Stimulated activated naive B cell treated with anti-CD40 and anti-IgM and Interleukin-4, amounts not matched to agents 10 μg/mL and 1 μg/mL and 100 μg/mL, for 72 hours (primary cell): ENCODE measurements at places on chromosomes 4 and X.

DNA sequence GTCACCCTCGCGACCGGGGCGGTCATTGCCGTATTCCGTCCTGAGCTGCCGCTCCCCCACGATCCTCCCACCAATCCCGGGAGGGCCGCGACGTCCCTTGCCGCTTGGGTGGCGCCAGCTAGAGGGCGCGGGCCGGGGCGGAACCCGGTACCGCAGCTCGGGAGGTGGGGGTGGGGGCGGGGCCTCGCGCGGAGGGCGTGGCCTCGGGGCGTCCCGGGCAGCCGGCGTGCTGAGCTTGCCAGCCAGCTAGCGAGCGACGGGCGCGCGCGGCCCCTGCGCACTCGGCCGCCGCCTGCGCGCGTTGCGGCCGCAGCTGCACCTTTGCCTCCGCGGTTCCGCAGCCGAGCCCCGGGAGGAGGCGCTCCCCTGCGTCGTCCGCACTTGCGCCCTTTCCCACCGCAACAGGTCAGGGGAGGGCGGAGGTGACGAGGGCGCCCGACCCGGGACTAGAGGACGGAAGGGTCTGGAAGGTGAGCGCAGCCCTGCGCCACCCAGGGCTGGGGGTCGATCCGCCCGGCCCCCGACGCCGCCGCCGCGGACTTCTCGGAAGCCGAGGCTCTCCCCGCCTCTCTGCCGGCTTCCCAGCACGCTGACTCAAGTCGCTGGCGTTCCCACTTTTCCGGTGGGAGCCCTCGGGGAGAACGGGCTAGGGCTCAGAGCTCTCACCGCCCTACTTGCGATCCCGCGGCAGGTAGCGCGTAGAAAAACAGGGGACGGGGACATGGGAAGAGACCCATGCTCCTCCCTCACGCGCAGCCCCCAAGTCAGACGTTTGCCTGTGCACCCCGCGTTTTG lies at the start of gene AFF1:
TSS of gene AFF1 (plus strand) at position 241 of the 795 bp plus-strand sequence. CDS start 13,523 bp downstream, outside the sequence.
- H3K4me3 ChIP-seq: peak within 1 kb of the TSS; percentile 84
- H3K27me3 ChIP-seq: no peaks in the 10 kb centered on the region
- DNase-seq: peak; percentile 92
- H3K36me3 ChIP-seq: peaks cover 4% of the 10 kb centered on the region
- H3K4me1 ChIP-seq: peaks cover 22% of the 10 kb centered on the region
- H3K27ac ChIP-seq: peak within 1 kb of the TSS; percentile 87

DNA sequence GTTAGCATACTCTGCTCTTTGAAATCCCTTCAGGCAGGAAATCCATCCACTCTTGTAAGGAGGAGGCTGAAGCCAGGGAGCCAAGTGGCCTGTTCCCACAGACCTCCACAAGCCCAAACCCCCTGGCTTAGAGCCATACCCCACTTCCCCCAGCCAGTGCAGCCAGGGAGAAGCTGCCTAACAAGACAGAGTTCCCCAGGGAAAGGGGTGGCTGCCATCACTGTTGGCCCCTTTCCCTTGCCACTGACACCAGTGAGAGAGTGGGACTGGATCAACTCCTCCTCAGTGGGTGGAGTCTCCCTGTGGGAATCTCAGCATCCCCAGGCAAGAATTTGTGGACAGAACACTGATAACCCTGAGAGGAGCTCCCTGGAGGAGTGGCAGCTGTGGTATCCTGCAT lies 389.4 kb downstream of the PABPC4L start:
- no peaks in the 10 kb centered on the region for H3K27me3 ChIP-seq
- DNase-seq: no peak
- no peaks in the 10 kb centered on the region for H3K4me1 ChIP-seq
- H3K4me3 ChIP-seq: no peak overlapping the region
- no peak overlapping the region for H3K27ac ChIP-seq

- H3K27me3 ChIP-seq: no peaks in the 10 kb centered on the region
- H3K27ac ChIP-seq: no peak overlapping the region
- H3K4me1 ChIP-seq: no peaks in the 10 kb centered on the region
- no peaks in the 10 kb centered on the region for H3K36me3 ChIP-seq
These were observed 38.9 kb downstream of the TRIML1 start for GRCh38 chr4:188177997-188178675.

DNA sequence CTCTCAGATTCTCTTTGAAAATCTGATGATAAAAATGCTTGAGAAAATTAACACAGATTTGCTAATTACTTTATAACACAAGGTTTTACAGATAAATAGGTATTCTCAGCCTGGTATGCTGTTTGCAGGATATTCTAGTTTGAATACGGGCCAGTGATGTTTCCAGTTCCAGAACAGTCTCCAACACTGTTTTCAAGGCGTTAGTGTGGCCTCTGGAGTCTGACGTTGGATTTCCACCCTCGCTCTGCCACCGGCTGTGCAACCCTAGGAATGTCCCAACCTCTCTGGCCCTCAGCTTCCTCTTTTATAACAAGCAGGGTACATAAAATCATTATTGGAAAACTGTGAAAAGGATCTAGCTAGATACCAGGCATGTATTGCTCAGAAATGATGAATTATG lies 23.8 kb upstream of the CYP4V2 start:
- no peaks in the 10 kb centered on the region for H3K36me3 ChIP-seq
- no peak overlapping the region for H3K27ac ChIP-seq
- no peak for DNase-seq
- peaks cover 21% of the 10 kb centered on the region for H3K27me3 ChIP-seq

DNA sequence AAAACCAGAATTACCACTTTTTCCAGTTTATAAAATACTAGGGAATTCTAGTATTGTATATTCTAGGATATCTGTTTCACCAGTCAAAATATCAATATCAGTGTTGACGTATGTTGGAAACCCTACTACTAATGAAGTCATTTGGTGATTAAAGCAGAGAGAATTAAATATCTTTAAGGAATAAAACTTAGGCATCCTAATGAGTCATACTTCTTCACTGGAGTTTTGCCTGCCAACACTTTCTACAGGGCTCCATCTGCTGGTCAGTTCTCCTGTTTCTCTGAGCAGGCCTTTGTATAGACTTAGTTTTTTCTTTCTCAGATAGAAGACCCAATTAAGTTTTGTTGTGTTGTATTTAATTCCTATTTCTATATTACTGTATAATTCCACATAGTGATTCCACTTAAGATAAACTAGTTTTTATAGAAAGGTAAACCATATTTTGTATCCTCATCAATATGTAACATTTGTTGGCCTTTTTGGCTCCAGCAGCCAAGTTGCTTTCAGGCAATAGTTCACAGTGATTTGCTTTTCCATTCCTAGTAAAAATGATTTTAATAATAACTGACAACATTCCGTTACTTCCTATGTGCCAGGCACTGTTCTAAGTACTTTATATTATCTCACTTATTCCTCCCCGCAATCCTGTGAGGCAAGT lies 3.5 kb downstream of the AP1AR start:
- H3K27me3 ChIP-seq: no peaks in the 10 kb centered on the region
- H3K27ac ChIP-seq: no peak overlapping the region

DNA sequence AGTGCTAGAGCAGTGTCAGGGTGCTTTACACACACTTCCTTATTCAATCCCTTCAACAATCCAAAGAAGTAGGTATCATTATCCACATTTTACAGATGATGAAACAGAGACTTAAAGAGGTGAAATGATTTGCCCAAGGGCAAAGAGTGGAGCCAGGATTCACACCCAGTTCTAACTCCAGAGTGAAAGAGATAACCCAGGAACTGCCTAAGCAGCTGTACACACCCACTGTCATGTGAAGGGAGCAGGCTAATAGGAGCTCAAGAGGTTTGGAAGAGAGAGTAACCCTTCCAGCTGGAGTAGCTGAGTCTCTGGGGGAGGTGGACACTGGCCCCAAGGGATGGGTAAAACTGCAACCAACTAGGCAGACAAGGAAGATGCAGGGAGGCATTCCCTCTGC lies 92.5 kb downstream of the FBXL5 start:
- peaks cover 25% of the 10 kb centered on the region for H3K36me3 ChIP-seq
- no peak overlapping the region for H3K4me3 ChIP-seq
- DNase-seq: no peak
- H3K27ac ChIP-seq: no peak overlapping the region

GRCh38 chrX:29665532-29665931 lies 549.8 kb upstream of the MAGEB2 start:
- H3K4me1 ChIP-seq: no peaks in the 10 kb centered on the region
- no peak for DNase-seq
- H3K4me3 ChIP-seq: no peak overlapping the region
- H3K36me3 ChIP-seq: no peaks in the 10 kb centered on the region

DNA sequence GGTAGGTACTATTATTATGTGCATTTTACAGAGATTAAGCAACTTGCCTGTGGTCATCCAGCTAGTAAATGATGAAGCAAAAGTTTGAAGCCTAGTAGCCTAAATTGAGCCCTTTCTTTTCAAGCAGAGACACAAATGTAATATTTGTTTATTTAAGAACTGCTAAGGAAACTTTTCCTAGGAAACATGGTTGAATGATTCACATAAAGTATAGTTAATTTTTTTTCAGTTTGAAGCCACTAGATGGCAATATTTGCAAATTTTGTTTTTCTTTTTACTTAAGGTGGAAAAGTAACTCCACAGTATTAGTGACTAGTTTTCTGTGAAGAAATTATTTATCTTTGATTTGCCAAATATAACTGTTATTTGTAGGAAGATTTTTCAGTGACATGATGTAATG lies 52.8 kb upstream of the ANKRD17 start:
- no peak overlapping the region for H3K4me3 ChIP-seq
- no peaks in the 10 kb centered on the region for H3K27me3 ChIP-seq
- no peaks in the 10 kb centered on the region for H3K36me3 ChIP-seq
- H3K4me1 ChIP-seq: no peaks in the 10 kb centered on the region
- no peak for DNase-seq

DNA sequence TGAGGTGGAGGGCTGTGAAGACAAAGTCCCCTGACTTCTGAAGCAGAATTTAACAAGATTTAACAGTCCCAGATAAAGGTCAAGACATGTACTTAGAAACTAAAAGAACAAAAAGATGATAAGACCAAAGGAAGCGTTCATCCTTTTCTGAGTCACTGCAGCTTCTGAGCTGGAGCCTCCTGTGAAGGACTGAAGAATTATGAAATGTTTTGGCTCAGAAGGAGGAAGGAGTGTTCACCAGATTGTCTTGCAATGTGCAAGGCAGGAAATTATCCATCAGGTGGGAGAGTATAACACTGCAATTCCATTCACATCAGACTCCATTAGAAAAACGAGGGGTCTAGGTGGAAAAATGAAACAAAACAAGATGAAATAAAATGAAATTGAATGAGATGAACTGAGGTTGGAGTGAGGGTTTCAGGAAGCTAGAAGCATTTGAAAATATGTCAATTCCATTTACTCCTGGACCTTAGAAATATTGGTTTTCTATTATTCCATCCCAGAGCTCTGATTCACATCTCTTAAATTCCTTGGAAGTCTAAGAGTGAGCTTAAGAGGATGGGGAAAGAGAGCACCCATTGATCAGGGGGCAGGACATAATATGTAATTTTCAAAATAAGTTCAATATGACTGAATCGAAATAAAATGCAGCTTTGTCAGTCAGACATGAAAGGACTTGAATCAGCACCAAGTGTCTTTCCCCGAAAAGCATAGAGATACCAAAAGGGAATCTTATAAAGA lies 186.1 kb upstream of the LNX1 start:
- no peak for DNase-seq
- no peak overlapping the region for H3K27ac ChIP-seq
- peaks cover 8% of the 10 kb centered on the region for H3K27me3 ChIP-seq
- H3K36me3 ChIP-seq: no peaks in the 10 kb centered on the region
- H3K4me1 ChIP-seq: no peaks in the 10 kb centered on the region
- no peak overlapping the region for H3K4me3 ChIP-seq

GRCh38 chr4:111788099-111788498 lies 357.2 kb upstream of the FAM241A start:
- no peaks in the 10 kb centered on the region for H3K4me1 ChIP-seq
- no peak for DNase-seq
- no peak overlapping the region for H3K27ac ChIP-seq
- no peak overlapping the region for H3K4me3 ChIP-seq
- H3K27me3 ChIP-seq: peaks cover 8% of the 10 kb centered on the region
- H3K36me3 ChIP-seq: no peaks in the 10 kb centered on the region

DNA sequence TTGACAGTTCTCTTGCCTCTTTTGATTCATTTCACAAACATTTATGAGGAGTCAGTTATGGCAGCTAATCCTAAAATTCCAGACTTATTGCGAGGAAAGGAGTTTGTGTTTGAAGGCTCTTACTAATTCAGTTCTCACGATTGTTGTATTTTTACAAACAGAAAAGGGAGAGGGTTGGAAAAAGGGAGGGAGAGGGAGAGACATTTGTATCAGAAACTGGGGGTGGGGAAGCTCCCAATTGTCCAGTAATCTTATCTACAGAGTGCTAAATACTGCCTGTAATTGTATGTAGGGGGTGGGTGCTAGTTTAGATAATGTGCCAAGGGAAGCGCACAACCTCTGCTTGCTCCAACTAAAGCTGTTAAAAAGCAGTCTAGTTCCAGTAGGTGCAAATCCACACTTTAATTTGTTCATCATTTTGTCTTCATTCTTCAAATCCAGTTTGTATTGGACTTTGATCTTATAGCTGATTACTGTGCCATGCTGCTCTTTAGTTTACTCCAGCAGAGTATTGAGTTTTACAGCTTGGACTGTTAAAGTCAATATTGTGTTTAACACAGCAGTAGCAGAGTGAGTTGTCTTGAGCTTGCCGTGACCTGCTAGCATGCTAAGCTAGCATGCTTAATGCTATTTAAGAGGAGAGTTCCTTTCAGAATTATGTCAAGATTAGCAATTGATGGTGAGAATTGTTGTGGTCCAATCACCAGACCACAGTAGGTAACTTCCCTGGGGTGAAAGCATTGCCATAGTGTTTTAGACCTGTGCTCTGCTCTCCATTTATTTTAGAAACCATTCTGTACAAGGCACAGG lies 13.9 kb downstream of the FNIP2 start:
- DNase-seq: no peak
- peaks cover 21% of the 10 kb centered on the region for H3K4me1 ChIP-seq
- peaks cover 54% of the 10 kb centered on the region for H3K27me3 ChIP-seq
- H3K36me3 ChIP-seq: no peaks in the 10 kb centered on the region

- no peak overlapping the region for H3K4me3 ChIP-seq
- no peak for DNase-seq
These were observed 12.8 kb upstream of the CFAP299 start for GRCh38 chr4:80322716-80323115.

GRCh38 chr4:144310535-144310934 lies 170.0 kb upstream of the GYPA start:
- DNase-seq: no peak
- H3K36me3 ChIP-seq: peaks cover 5% of the 10 kb centered on the region
- H3K27me3 ChIP-seq: peaks cover 23% of the 10 kb centered on the region
- H3K4me1 ChIP-seq: no peaks in the 10 kb centered on the region

DNA sequence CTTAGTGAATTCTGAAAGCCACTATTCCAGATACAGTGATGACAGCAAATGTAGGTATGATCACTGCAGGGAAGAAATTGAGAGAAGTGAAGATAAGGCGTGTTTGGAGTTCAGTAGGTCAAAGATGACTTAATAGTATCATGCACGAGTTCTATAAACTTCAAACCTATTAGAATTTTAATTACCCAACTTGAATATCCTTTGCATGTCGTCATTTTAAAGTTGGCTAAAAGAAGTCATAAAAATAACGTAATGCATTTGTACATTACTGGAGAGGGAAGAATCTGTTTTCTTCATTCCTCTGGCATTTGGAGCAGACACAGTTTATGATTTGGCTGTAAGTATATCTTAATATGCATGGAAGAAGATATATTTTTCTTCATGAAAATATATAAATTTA lies 68.6 kb upstream of the MXRA5 start:
- H3K4me1 ChIP-seq: no peaks in the 10 kb centered on the region
- H3K4me3 ChIP-seq: no peak overlapping the region
- H3K36me3 ChIP-seq: no peaks in the 10 kb centered on the region
- no peak for DNase-seq
- peaks cover 3% of the 10 kb centered on the region for H3K27me3 ChIP-seq
